ENCODE measurements at places on chromosomes 1 and 21.
A peak's percentile ranks its signal among the peaks of the same experiment; 100 is the strongest.

- peak; percentile 11 for DNase-seq
Observed at GRCh38 chr1:33007190-33008050, 29.3 kb downstream of the AK2 start.

GRCh38 chr1:4176841-4177240, 276.8 kb upstream of the C1orf174 start:
- no peak for DNase-seq

DNA sequence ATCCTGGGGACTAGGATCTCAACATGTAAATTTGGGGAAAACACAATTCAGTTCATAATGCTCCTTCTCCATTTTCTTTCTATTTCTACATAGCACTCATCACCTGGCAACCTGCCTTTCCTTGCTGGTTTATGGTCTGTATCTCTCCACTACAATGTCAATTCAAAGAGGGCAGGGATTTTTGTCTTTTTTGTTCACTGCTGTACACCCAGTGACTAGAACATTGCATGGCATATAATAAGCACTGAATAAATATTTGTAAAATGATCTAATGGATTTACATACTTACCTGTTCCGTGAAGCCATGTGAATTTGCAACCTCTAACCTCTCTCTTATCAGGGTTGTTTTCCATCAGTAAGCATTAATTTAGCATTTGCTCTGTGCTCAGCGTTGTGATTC, 27.4 kb upstream of the TBX15 start:
- no peak for DNase-seq

DNA sequence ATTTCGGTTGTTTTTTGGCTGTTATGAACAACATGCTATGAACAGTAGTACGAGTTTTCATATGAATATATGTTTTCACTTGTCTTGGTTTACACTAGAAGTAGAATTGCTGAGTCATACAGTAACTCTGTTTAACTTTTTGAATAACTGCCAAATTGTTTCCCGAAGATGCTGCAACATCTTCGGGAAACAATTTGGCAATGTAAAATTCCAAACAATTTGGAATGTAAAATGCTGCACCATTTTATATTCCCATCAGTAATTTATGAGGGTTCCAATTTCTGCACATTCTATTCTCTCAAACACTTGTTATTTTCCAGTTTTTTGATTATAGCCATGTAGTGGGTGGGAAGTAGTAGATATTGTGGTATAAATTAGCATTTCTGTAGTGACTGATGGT, 11.6 kb downstream of the PCBP3 start:
- DNase-seq, result no peak
